ENCODE measurements at places on chromosomes 3 and 15.
A peak's percentile ranks its signal among the peaks of the same experiment; 100 is the strongest.

DNA sequence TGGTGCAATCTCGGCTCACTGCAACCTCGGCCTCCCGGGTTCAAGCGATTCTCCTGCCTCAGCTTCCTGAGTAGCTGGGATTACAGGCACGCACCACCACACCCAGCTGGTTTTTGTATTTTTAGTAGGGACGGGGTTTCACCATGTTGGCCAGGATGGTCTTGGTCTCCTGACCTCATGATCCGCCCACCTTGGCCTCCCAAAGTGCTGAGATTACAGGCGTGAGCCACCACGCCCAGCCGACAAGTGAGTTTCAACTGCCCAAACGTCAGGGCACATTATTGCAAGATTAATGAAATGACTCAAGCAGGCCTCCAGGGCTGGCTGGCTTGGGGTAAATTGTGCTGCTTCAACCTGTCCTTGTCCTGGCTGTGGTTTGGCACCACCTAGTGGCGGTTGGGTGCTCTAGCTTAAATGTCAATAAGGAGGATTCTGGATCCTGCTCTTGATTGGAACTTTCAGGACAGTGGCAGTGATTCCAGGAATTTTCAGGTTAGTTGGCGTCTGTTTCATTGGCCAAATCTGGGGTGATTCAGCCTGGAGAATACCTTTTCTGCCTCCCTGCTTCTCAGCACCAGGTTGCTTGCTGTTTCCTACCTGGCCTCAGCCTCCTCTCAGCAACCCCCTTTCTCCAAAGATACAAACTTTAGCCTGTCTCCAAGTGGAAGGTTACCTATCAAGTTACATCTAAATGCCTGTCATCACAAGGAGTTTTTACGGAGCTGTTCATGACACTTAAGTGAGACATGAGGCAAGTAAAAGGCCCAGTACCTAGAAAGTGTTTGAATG is 32.4 kb upstream of the SACM1L start:
- peak; percentile 48 for DNase-seq

GRCh38 chr3:184399410-184399809 is 19.6 kb downstream of the CHRD start:
- no peak for DNase-seq

- DNase-seq: no peak
These were observed 168.6 kb downstream of the SHQ1 start for GRCh38 chr3:72679540-72680198.

- no peak for DNase-seq
These were observed 20.2 kb downstream of the TLE3 start for GRCh38 chr15:70077188-70078147.

GRCh38 chr15:52287114-52287513 is 8.5 kb downstream of the MYO5C start:
- DNase-seq: no peak

DNA sequence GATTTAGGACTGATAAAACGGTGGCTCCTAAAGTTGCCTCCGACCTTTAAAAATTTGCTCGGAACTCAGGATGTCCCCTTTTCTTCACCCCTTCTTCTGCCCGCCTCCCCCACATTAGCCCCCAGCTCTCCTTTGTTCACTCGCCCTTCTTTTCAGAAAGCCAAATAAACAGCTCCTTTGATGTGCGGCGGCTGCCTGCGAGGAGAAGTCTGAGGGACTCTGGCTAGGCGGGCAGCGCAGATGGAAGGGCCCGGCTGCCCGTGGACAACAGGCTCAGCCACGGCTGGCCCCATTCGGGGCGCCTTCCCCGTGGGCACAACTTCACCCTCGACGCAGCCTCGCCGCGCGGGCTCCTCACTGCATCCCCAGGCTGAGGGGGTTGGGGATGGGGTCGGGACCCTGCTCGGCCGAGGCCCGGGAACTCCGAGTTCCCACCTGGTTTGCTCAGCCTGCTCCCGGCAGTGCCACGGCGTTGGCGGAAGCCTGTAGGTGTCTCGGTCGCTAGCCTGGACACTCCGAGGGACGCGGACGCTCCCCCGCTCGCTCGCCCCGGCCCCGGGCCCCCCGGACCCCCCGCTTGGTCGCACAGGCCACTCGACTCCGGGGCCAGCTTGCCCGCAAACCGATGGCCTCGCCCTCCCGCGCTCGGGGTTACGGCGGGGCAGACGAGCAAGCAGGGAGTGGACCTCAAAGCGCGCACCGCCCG is 897 bp upstream of the TLE3 start:
- DNase-seq: no peak

DNA sequence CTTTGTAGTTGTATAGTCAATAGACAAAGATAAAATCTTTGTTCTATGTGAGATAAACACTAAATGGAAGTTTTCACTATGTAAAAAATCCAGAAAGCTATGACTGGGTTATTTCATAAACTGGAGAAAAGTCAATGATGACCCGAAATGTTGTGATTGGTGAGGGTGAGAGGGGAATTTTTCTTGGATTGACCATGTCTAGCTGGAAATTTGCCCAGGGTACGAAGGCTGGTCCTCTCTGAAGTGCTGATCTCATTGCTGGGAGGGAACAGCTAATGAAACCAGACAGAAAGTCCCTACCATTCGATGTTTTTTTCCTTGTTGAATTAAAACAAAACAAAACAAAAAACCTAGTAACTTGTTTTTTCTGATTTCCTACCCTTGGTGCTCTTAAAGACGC is 14.3 kb downstream of the TPRG1 start:
- DNase-seq: no peak

DNA sequence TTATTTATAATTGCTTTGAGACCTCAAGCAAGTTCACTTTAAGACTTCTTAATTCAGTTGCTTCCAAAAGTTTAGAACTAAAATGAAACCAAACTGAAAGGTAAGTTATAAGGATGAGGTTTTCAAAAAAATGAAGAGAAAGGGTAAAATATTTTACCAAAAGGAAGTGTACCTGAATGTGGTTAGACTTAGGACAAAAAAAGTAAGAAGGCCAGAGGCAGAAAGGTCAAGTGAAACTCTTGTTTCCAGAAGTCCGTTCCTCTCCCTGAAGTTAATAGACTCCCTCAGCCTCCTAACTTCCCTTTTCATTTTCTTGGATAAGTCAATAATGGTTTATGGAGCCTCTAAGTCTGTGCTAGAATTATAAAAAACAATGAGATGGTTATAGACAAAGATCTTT is 16.6 kb downstream of the BTLA start:
- DNase-seq: no peak

GRCh38 chr3:128480717-128481437 is 12.1 kb downstream of the GATA2 start:
- no peak for DNase-seq

- no peak for DNase-seq
These were observed 160.7 kb upstream of the TNIK start for GRCh38 chr3:171620825-171621434.

GRCh38 chr15:61892140-61892539 is 168.1 kb downstream of the VPS13C start:
- no peak for DNase-seq

- DNase-seq: no peak
These were observed 4.5 kb downstream of the RNF168 start for GRCh38 chr3:196499061-196499460.

- DNase-seq: no peak
These were observed 12.9 kb downstream of the POMGNT2 start for GRCh38 chr3:43093006-43093405.

DNA sequence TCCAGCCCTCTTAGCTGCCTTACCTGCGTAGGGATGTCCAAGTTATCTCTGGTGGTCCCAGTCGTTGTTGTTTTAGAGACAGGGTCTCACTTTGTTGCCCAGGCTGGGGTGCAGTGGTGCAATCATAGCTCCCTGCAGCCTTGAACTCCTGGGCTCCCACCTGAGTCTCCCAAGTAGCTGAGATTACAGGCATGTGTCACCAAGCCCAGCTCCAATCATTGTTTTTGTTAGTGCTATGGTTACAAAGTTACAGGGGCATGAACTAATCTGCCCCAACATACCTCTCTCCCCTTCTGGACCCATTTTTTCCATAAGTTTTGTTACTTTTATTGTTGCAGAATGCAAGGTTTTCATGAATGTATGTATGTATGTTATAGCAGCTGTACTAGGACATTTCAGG is 54.7 kb downstream of the CTDSPL2 start:
- no peak for DNase-seq

DNA sequence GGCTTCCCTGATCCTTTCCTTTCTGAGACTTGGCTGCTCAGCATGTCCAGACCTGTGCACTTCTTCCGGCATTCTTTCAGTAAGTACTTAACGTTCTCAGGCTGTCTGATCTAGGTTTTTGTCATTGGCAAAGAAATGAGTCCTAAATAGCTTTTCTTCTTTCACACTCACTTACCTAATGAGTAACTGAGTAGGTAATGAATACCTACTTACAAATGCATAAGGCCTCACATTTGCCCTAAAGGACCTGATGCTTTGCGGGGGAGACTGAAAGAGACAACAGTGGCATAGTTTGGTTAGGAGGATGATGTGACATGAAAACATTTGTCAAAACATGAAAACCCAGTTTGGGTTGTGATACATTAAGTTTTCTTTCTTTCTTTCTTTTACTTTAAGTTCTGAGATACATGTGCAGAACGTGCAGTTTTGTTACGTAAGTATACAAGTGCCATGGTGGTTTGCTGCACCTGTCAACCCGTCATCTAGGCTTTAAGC is 516.7 kb upstream of the CFAP20DC start:
- DNase-seq: no peak

GRCh38 chr3:197408177-197408957 is 110.0 kb upstream of the DLG1 start:
- no peak for DNase-seq

DNA sequence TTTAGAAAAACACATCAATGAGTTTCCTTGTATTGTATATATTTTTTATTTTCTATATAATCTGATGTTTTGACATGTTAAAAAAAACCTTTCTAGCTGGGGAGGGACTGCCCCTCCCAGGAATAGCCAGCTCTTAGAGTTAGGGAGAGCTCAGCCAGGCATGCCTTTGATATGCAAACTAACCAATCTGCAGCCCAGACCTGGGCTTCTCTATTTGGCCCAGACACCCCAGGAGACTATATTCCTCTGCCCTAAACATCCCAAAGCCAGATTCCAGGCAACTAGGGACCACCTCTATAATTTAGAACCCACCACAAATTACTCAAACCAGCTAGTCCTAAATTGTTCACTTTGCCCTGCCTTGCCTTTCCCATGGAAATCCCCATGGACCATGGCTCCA is 390.9 kb upstream of the ADAMTS9 start:
- no peak for DNase-seq

GRCh38 chr3:151635905-151636304 is 97.8 kb upstream of the AADACL2 start:
- no peak for DNase-seq

GRCh38 chr15:40847223-40847961 is 3.5 kb downstream of the SPINT1 start:
- no peak for DNase-seq

- no peak for DNase-seq
These were observed 31.1 kb downstream of the SLCO3A1 start for GRCh38 chr15:91884606-91885005.

- DNase-seq: no peak
These were observed 4.5 kb downstream of the SMC4 start for GRCh38 chr3:160403796-160404470.

GRCh38 chr15:63042877-63043334 is 359 bp downstream of the TPM1 start:
- DNase-seq: no peak

DNA sequence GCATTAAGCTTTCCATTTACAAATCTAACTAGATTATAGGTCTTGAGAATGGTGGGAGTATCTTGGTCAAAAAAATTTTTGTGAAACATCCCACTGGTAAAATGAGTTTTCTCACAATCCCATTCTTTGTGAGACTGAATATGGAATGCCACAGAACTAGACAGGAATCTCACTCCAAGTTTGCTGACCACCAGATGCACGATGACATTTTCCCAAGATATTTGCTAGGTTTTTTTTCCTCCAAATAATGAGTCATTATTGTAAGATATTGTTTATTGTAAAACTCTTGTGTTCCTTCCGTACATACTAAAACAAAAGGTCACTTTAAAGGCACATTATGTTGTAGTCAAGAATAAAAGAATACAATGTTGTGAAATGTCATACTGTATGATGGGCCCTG is 53.9 kb downstream of the COPS2 start:
- DNase-seq: no peak

GRCh38 chr3:102909904-102910303 is 475.1 kb downstream of the ZPLD1 start:
- no peak for DNase-seq

- DNase-seq: no peak
These were observed 98.2 kb downstream of the FNDC3B start for GRCh38 chr3:172137287-172138192.
